ENCODE measurements at places on chromosomes 2 and 18.

GRCh38 chr2:75102011-75102410 lies 97.3 kb downstream of the TACR1 start:
- no peak for DNase-seq

GRCh38 chr2:111191877-111192276 lies 71.2 kb downstream of the BCL2L11 start:
- DNase-seq = peak; percentile 4

DNA sequence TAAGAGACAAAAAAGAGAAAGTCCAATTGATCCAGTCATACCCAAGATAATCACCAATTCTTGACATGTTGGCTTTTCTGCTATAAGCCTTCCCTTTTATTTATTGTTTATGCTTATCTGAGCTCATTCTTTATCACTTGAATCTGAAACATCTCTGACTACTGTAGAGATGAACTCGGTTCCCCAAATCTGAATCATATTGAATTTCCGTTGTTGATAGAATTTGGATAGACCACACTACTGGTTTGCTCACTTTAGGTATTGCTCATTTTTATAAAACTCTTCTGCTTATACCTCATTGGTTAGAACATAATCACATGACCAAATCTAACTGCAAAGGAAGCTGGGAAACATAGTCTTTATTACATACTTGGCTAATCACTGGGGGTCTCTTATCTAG lies 236.9 kb downstream of the TRIB2 start:
- DNase-seq = no peak

GRCh38 chr2:65991381-65992197 lies 443.3 kb upstream of the MEIS1 start:
- DNase-seq = no peak

DNA sequence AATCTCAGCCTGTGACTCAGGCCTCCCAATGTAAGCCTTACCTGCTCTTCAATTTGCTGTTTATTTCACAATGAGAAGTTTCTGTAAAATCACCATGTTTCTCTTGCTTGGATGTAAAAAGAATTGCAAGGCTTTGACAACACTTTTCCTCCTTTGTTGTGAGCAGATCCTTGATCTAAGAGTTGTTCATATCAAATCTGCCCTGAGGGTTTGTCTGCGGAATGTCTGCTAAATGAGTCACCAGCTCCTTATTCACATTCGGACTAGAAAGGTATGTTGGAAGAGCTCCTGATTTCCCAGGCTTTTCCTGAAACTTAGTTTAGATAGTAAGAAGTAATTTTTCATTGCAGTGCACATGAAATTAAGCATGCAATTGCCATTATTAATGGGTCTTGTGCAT lies 268.2 kb upstream of the TCF4 start:
- peak; percentile 58 for DNase-seq

- no peak for DNase-seq
Measured at GRCh38 chr2:50820176-50820575, 211.8 kb downstream of the NRXN1 start.

DNA sequence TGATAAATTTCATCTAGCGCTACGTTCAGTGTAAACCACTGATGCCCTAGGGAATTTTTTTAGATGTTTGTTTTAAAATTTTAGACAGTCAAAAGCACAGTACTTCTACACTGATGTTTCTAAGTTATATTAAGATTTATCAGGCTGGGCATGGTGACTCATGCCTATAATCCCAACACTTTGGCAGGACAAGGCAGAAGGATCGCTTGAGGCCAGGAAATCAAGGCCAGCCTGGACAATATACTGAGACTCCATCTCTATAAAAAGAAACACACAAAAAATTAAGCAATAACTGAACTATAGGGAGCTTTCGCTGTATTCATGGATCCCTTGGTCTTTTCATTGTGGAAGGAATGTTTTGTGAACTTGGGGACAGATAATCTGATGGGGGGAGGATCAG lies 50.6 kb upstream of the MAPRE2 start:
- DNase-seq = no peak

DNA sequence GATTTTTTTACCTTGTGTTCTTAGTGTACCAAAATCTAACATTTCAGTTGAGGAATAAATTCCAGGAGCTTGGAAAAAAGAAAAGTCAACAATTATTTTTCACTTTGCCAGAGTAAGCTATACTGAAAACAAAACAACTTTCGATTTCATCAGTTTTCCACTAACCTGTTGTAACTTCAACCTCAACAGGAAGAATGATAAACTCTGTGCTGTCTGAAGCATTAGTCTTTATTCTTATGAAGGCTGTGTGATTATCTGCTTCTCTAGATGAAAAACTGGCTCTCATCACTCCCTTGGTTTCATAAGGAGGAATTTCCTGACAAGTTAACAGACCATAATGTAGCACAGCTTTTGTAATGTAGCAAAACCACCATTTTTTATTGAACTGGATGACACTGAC lies 121.2 kb downstream of the ZAP70 start:
- no peak for DNase-seq

DNA sequence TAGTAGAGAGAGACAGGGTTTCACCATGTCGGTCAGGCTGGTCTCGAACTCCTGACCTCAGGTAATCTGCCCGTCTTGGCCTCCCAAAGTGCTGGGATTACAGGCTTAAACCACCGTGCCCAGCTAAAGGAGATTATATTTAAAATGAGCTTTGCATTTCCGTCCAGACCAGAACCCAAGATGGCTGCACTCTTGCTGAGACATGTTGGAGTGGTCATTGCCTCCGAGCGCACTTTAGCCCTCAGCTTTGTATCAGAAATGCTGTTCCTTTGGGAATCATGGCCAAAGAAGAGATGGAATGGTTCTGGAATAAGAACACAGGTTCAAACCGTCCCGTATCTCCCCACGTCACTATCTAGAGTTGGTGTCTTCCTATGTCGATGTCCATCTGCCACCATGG lies 3.4 kb downstream of the UBXN2A start:
- DNase-seq = no peak

- no peak for DNase-seq
Measured at GRCh38 chr2:60394463-60394862, 159.0 kb downstream of the BCL11A start.

DNA sequence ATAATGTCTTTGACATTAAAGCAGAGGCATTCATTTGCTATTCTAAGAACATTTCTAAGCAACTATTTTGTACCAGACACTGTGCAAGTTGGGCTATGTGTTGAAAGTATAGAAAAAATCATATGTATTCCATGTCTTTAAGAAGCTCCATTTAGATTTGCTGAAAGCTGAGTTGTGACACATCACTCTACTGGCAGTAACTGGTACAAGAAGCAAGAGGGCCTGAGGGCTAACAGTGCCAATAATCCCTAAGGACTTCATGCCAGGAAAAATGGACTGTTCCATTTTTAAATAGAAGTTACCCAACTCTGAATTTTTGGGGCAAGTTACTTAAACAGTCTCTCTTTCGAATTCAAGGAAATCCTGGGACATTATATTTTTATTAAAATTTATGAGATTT lies 178.7 kb downstream of the SRBD1 start:
- DNase-seq = no peak

DNA sequence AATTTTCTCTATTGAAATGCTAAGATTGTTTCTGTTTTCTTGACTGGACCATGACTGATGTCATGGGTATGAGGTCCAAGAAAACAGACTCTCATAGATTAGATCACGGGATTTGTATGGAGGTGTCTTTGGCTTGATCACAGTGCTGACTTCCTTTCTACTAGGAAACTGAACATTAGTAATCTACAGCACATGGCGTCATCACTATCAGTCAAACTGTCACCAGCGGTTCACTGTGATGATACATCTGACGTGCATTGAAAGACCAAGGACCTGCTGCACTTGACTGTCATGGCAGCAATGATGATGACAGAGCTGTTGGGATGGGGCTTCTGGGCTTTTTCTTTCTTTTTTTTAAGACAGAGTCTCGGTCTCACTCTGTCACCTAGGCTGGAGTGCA lies 28.2 kb upstream of the IMPA2 start:
- DNase-seq = no peak

- DNase-seq = no peak
Measured at GRCh38 chr2:68483011-68483410, 15.6 kb downstream of the APLF start.

DNA sequence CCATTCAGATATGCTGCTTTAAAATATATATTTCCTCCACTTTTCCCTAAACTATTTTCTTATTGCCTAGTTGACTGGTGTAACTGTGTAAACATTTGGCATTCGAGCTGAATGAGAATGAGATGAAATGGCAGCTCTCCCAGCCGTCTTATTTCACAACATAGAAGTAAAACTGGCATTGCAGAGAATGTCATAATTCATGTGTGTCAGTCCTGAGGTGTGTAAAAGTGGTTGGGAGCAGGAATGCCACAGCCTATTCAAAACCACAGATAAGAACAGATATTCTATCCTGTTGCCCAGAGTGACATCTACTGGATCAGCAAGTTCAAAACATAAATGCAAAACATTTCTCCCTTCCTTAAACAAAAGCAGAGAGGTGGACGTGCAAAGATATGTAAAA lies 565.5 kb upstream of the CHAC2 start:
- no peak for DNase-seq

- DNase-seq = peak; percentile 71
Measured at GRCh38 chr2:230160112-230160660, 59.6 kb downstream of the SP110 start.

DNA sequence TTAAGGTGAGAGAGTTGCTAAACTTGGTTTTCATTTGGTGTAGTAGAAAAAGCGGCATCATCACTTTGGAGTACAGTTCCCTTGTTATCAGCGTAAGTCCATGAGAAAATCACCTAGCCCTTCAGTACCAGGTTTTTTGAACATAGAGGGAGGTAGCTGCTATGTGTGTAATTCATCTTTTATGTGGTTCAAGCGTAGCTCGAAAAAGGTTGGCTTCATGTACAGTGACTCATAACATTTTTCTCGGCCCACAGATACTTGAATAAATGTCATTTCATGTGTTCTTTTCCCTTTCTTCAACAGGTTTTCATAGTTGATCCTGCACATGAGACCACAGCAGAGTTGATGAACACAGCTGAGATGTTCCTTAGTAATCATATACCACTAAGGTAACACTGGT lies 43.6 kb downstream of the UGGT1 start:
- no peak for DNase-seq

DNA sequence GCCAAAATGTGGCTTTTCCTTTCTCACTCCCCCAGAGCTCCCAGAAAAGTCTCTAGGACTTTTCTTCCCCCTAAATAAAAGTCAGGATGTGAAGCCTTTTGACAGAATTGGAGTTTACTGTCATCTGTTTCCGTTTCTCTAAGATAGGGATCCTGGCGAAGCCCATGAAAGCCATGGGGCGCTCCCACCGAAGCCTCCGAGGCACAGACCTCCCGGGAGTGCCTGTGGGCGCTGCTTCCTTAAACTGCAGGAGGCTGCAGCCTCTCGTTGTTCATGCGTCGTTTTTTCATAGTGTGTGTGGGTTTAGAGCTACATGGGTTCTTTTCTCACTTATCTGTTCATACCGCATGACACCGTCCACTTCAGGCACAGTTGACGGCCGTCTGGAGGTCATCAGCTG lies 56.8 kb downstream of the ASAP2 start:
- no peak for DNase-seq

- DNase-seq = no peak
Measured at GRCh38 chr2:170895023-170895757, 33.9 kb upstream of the GORASP2 start.

- DNase-seq = no peak
Measured at GRCh38 chr2:190459881-190460280, 51.7 kb downstream of the MFSD6 start.

DNA sequence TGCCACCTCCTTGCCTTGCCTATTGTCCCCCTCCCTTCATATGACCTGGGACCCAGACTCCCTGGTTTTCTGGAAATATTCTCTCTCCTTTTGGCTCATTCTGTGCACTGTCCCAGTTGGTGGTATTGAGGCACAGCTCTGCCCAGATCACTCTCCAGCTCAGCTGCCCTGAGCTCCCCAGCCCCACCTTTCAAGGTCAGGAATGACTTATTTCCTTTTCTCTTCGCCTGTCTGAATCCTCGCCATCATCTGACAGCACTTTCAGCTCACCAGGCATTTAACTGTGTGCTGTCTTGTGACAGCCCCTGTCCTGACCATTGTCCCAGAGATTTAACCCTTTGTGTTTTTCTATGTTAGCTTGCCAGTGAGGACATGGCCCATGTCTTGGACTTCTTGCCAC lies 133.0 kb downstream of the MSH2 start:
- no peak for DNase-seq

- DNase-seq = no peak
Measured at GRCh38 chr2:37412231-37412630, 67.8 kb downstream of the QPCT start.

- DNase-seq = no peak
Measured at GRCh38 chr2:163753726-163754125, 17.9 kb upstream of the FIGN start.

GRCh38 chr2:227818675-227819397 lies 5.2 kb downstream of the CCL20 start:
- DNase-seq = no peak

Data from H1 (cell line).